ENCODE measurements at places on chromosomes 2 and 18.
A peak's percentile ranks its signal among the peaks of the same experiment; 100 is the strongest.

GRCh38 chr18:6731222-6731596, 1.7 kb downstream of the ARHGAP28 start:
- DNase-seq, result no peak

DNA sequence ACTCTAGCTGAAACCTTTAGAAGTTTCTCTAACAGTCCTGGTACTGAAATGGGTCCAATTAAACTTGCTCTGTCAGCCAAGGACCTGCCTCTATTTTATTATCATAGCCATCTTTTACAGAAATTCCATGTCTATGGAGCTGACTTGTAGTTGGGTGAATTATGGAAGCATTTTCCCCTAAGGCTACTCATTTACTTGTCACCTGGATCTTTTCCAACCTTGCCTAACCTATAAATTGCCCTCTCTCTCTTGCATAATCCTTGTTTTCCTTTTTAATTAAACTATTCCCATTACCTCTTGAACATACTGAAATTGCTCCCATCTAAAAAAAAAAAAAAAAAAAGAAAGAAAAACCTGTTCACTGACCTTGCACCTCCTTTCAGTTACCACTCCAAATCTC, 74.6 kb upstream of the DOK6 start:
- no peak for DNase-seq

- DNase-seq, result peak; percentile 82
Observed at GRCh38 chr2:67463810-67464209, 66.7 kb downstream of the ETAA1 start.

DNA sequence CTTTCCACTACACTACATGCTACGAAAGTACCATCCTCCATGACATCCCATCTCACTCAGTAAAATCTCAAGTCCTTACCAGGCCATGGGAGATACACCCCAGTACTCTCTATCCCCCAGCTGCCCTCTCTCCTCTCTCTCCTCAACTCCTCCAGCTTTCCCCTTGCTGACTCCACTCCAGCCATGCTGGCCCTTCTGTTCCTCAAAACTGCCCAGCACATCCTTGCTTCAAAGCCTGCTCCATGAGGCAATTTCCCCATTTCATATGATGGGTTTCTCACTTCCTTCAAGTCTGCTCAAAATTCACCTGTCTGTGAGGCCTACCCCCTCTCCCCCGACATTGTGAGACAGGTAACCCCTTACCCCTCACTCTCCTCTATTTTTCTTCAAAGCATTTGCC, 8.6 kb downstream of the CHN1 start:
- DNase-seq, result no peak

GRCh38 chr2:147451902-147452515, 392.8 kb upstream of the ACVR2A start:
- DNase-seq, result no peak

DNA sequence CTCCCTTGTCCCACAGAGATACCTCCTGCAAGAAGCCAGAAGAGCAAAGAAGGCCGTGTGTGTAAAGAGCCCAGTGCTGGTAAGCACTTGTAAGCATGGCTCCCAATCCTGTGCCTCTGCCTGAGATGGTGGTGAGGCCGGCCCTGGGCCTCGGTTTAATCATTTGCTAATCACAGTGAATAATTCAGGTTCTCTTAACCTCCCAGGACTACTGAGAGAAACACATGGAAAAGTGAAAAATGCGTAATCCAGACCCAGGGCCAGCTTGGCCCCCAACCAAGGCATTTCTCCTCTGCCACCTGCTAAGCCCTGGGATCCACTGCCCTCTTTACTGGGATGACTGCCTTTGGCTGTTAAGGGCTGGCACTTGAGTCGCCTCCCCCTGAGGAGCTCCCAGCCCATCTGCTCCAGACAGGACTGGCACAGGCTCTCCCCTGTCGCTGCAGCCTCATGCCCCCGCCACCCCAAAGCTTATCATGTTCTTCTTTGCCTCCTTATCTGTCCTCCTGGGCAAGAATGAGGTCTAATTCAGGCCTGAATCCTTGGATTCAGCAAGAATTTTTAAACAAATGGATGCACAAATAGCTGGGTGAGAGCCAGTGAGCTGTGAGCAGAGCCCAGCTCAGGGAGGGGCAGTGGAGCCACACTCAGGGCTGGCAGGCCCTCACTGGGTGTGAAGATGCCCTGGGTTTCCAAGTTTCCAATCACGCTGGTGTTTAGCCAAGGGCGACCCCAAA, 193.9 kb upstream of the HS6ST1 start:
- no peak for DNase-seq

DNA sequence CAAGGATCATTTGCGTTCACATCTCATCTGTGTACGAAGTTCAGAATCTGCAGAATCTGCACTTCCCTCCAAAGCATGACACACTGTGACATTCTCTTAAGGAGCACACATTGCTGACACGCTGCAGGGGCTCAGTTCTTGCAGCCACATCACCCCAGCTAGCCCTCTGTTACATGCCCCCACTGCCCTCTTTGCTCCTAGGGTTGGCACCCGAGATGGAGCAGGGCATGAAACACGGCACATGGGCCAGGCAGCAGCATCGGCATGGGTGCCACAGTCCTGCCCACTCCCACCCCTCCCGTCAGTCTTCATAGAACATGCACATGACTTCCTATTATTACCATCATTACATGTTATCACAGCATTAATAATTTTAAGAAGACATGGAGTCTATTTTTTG, 76.4 kb downstream of the COL6A3 start:
- no peak for DNase-seq

- no peak for DNase-seq
Observed at GRCh38 chr2:133417415-133417814, 150.8 kb downstream of the NCKAP5 start.

- DNase-seq, result no peak
Observed at GRCh38 chr2:64657411-64657810, 3.7 kb upstream of the SERTAD2 start.

DNA sequence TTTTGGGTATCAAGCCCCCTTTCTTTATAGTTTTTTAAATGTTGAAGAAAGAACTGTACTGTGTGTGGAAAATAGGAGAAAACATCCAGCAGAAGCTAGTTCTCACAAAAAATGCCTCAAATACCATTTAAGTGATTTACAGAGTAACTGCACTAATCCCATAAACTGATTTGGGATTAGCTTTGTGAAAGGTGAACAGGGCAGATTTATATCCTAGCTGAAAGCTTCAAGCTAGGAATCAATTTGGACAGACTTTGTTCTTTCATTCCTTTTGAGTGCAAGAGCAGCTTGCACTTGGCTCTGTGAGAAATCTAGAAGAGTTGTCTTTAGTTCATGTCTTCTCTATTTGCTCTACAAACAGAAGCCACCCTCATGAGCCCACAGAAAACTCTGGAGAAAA, 183.9 kb upstream of the VRK2 start:
- DNase-seq, result no peak

GRCh38 chr2:129661935-129662334, 317.5 kb upstream of the RAB6C start:
- no peak for DNase-seq

- DNase-seq, result no peak
Observed at GRCh38 chr2:20676353-20677215, 9.6 kb downstream of the GDF7 start.

DNA sequence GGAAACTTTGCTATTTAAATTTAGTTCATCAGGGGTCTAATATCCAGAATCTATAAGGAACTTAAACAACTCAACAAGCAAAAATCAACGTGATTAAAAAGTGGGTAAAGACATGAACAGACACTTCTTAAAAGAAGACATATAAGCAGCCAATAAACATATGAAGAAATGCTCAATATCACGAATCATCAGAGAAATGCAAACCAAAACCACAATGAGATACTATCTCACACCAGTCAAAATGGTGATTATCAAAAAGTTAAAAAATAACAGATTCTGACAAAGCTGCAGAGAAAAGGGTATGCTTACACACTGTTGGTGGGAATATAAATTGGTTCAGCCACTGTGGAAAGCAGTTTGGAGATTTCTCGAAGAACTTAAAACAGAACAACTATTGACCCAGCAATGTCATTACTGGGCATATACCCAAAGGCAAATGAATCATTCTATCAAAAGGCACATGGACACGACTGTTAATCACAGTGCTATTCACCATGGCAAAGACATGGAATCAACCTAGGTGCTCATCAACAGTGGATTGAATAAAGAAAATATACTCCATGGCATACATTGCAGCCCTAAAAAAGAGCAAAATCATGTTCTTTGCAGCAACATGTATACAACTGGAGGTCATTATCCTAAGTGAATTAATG, 189.9 kb downstream of the SLC4A10 start:
- no peak for DNase-seq

DNA sequence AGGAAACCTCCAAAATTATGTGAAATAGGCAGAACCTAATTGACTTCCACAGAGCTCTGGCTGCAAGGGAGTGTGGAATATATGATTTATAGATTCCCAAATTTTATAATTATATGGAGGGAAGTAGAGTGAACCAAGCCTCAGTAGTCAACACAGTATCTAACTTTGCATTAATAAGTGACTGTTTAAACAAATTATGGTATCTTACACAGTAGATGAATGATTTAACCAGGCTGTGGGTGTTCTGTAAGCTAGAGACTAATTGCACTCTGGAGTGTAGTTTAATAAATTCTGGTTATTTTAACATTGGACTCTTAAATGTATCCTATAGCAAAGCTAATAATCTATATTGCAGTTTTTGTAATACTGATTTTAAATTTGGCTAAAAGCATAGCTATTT, 183.5 kb downstream of the KIAA1328 start:
- no peak for DNase-seq

DNA sequence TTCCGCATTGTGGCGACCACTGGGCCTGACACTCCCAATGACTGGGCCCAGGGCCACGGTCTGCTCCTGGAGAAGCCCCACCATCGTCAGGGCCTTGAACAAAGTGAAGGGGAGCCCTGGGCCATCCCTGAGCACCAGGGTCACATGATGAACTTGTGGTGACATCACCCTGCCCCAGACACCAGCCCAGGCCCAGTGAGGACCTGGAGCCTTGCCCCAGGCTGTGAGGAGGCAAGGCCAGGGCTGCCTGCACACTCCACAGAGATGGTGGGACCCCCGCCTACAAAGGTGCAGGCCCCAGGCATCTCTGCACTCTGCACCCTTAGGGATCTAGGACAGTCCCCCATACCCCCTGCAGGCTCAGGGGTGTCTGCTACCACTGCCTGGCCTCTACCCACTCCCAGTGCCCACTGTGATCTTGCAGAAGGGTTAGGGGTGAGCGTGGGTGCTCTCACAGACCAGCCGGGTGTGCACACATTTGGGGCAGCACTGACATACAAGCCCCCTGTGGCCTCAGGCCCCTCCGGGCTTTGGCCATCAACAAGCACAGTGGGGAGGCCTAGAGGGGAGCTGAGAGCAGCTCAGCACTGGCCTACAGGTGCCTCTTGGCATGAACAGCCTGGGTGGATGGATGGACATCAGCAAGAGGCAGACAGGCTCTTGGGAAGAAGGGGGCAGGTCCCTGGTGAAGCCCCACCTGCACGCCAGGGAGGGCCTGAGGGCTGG, 624.0 kb upstream of the LRRTM4 start:
- DNase-seq, result no peak

DNA sequence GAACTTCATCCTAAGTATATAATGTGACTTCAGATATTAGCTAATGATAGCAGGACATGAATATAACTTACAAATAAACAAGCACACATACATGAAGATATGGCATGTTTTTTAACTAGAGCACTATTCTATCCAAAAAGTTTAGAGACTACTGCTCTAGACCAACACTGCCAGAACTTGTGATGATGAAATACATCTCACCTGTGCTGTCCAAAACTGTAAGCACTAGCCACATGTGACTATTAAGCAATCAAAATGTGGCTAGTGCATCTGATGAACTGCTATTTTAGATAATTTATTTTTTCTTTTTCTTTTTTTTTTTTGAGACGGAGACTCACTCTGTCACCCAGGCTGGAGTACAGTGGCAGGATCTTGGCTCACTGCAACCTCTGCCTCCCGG, 7.1 kb downstream of the AAK1 start:
- no peak for DNase-seq

DNA sequence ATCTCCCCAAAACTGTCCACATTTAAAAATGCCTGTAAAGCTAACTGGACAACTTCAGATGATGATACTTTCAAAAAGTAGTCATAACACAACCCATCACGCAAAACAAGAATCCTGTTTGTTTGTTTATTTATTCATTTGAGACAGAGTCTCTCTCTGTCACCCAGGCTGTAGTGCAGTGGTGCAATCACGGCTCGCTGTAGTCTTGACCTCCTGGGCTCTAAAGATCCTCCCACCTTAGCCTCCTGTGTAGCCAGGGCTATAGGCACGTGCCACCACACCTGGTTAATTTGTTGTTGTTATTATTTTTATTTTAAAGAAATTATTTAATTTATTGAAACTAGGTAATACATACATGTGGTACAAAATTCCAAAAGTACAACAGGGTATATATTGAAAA, 94.8 kb downstream of the RAPGEF4 start:
- no peak for DNase-seq

DNA sequence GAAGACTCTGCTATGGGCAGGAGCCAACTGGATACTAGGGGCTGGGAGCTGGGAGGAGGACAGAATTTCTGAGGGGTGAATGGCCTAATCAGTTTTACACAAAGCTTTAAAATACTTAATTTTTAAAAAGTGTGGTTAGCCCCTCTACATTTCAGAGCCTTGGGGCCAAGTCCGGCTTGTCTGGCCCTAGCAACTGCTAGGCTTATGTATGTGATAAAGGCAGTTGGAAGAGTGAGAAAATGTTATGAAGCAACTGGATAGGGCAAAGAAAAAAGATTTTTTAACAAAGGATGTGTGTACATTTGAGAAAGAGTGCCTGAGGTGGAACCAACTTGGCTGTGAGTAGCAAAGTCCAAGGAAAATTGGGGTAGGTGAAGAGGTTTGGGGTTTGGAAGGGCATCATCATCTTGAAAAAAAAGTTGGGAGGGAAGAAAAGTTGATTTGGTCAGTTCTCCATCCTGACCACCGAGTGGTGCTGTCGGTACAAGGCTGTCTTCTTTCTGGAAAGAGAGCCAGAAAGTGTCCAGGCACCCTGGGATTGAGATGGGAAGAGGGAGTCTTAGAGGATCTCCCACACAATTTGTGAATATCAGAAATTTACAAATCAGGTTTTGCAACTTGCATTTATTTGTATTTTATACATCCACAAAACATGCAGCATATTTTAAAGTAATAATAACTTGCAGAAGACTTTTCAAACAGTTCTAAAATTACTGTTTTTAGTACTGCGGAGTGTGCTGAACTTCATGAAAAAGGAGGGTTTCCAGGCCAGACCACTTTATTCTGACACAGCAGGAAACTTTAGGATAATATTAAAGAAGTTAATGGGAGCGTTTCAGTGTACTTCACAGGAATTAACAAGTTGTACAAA, 10.5 kb upstream of the CDK15 start:
- no peak for DNase-seq

GRCh38 chr2:168968342-168968741, 62.8 kb downstream of the ABCB11 start:
- DNase-seq, result no peak

GRCh38 chr2:143828763-143829537, 691.0 kb downstream of the ZEB2 start:
- no peak for DNase-seq

DNA sequence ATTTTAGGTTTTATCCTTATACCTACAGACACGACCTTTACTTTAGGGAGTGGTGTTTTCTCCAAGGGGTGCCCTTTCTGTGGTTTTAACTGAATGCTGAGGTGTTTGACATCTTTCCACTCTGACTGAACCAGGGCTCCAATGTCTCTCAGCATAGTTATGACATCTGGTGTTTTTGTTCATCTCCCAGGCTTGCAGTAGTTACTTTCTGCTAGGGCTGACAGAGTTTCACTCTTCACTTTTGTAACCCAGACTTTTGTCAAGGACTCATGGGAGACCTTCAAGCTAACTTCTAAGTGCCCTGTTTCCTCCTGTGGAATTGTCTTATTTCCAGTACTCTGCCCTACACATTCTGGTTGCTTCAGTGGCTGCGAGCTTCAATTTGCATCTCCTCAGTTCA, 103.1 kb downstream of the CCDC85A start:
- no peak for DNase-seq

Measured in RWPE2 (cell line).